Activated T-helper 1 cell treated with anti-CD3 and anti-CD28 coated beads, Interleukin-2, amount 50 U/mL, for 16 hours (primary cell): ENCODE measurements at places on chromosomes 3 and 15.

GRCh38 chr15:41565702-41566101, 6.7 kb downstream of the TYRO3 start:
- no peak for DNase-seq

DNA sequence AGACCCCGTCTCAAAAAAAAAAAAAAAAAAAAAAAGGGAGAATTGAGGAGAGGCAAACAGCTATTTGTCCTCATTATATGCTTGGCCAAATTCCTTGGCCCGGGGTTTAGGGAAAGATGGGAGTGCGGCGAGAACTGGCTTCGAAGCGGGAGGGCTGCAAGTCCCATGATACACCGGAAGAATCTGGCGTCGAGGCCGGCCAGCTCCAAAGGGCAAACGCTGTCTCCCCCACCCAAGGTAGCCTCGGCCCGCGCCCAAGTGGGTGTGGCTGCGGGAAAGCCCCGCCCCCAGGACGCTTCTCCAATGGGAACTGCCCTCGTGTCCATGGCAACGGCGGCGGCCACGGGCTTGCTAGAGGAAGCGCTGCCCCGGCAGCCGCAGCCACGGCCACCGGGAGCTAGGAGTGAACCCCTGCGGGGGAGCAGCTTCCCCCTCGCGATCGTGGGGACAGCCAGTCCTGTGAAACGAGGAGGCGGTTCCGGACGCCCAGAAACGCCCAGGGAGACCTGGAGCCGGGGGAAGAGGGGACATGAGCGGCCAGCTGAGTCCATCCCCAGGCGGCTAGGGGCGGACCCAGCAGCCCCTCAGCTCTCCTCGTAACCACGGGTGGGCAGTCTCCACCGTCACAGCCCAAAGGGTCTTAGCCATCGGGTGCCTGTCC, at the start of gene TTLL13:
TSS of gene TTLL13 (plus strand) at position 354 of the 661 bp plus-strand sequence. CDS start 1,075 bp downstream, outside the sequence.
- DNase-seq: peak; percentile 53

- no peak for DNase-seq
Measured at GRCh38 chr15:33045066-33045810, 149.3 kb downstream of the FMN1 start.

- no peak for DNase-seq
Measured at GRCh38 chr3:190494907-190495306, 19.0 kb upstream of the IL1RAP start.

- no peak for DNase-seq
Measured at GRCh38 chr15:92881211-92881754, 18.8 kb upstream of the CHD2 start.
